ENCODE measurements at places on chromosomes 4 and X. TPM values are rescaled to one million over a fixed set of nuclear protein-coding genes. Genes with fewer than 3 reads are reported as not detected.

DNA sequence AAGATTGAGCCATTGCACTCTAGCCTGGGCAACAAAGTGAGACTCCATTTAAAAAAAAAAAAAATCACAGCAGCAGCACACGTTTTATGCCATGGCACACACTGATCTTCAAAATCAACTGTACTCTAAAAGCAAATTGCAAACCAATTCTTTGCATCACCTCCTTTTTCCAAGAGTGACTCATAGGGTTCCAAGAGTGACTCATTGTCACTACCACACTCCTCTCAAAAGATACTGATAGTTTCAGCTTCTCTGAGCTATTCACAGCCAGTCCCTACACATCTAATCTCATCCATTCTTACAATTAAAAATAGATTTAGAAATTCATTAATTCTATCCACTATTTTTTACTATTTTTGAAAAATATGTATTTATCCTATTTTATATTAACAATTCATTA, 1494.9 kb upstream of the AGA start:
- DNase-seq = no peak

The GRIA2 gene
- 12.0 TPM for total RNA-seq

DNA sequence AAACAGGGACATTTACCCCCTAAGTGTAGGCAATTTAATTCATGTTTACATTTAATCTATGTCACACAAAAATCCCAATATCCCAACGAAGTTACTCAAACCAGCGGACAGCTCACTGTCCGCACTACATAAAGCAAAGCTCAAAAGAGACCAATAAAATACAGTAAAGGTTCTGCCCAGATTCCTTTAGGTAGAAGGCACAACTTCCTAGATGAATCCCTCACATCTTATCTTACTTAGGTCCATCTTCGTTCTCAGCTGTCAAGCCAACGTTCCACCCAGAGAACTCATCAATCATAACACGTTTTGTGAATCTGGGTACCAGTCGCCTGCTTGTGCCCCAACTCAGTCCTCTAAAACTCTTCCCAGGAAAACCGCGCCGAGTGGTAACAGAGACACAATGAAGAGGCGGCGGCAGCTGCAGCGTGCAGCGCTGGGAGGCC, 1.7 kb downstream of the HNRNPDL start:
- DNase-seq = no peak

GRCh38 chr4:36041340-36041739, 203.0 kb downstream of the ARAP2 start:
- DNase-seq = no peak

DNA sequence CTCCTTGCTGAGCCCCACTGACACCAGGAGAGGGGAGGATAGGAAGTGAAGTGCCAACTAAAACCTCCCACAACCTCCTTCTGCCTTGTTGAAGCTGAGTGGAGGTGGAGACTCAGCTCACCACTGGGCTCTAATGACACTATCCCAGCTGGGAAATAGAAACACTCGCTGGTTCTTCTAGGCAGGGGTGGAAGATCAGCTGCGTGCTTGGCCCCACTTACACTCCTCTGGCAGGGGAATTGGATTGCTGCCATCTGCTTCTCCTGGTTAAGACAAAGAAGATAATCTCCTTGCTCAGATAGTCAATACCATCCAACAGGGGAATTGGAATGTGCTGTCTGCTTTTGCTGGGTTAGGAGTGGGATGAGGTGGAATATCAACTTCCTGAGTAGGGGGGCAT, 392.5 kb downstream of the ZNF674 start:
- no peak for DNase-seq

DNA sequence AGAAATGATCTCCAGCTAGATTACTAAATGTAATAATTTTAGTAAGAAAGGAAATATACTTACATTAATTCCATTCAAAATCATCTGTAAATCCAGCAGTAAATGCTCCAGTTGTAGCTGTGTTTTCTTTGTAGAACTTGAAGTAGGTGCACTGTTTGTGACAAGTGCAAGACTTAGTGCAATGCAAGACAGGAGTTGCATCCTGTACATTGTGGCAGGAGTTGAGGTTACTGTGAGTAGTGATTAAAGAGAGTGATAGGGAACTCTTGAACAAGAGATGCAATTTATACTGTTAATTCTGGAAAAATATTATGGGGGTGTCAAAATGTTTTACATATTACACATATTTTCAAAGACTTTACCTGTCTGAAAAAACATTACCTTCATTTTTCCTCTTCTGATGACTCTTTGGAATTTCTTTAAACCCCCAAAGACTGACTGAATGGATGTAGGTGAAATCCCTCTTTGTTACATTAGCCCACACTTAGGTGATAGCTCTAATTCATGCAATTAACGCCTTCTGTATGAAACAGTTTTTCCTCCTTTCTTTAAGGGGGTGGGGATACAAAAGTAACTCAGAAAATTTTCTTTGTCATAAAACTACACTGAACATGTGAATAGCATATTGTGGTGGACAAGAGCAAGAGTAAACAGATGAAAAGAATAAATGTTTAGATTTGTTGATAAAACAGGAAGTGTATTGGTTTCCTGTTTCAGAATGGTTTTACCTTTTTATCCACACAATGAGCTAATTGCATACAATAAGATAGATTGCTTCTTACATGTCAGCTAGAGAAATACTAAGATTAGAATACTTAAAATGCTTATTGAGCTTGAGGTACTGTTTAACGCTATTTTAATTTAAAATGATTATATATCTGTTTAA, at the start of gene IL2:
TSS of gene IL2 (minus strand) at position 495 of the 886 bp plus-strand sequence. CDS start at position 210, 285 bp downstream.
- DNase-seq = no peak

DNA sequence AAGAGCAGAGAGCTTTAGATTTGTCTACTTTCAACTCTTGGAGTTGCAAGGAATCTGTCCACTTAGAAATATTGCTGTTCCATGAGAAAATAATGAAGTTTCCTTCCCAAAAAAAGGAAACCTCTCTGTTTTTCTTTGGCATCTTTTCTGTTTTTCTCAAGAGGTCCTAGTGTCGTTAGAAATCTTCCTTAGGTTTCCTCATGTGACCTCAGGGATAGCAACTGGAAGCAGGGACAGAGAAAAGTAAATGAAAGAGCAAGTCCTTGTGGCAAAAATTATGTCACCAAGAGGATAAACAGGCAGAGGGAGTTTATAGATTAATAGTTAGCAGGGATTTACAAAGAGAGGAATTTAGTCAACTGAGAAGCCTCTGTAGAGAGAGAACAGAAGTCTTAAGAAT, 478.4 kb upstream of the ADGRL3 start:
- DNase-seq = no peak

The NR0B1 gene
- total RNA-seq = 14.1 TPM

DNA sequence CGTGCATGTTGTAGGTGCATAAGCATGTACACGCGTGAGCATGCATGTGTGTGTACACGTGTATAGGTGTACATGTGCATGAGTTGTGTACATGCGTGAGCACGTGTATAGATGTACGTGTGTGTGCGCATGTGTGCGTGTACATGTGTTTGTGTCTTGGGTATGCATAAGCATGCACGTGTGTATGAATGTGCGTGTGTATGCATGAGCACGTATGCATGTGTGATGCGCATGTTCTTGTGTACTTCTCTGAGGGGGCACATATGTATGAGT, 9.0 kb downstream of the NAT8L start:
- DNase-seq = no peak

GRCh38 chrX:48548871-48549270, 9.4 kb downstream of the TBC1D25 start:
- no peak for DNase-seq

DNA sequence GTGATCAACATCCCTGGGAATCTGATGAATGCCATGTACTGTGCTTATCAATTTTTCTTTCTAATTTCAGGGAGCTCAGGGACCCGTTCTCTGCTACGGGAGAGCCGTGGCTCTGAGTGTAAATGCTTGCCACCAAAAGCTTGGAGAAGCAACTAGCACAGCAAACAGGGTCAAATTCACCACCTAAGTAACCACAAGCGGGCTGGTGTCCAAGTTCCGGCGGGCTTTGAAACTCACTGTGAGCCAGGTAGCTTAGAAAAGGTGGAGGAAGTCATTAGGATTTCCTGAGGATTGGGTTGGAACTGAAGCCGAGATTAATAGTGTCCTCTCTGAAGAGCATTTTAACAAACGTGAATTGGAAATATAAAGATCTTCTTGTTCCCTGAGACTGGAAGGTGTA, 87.2 kb downstream of the CLDN34 start:
- DNase-seq = no peak

DNA sequence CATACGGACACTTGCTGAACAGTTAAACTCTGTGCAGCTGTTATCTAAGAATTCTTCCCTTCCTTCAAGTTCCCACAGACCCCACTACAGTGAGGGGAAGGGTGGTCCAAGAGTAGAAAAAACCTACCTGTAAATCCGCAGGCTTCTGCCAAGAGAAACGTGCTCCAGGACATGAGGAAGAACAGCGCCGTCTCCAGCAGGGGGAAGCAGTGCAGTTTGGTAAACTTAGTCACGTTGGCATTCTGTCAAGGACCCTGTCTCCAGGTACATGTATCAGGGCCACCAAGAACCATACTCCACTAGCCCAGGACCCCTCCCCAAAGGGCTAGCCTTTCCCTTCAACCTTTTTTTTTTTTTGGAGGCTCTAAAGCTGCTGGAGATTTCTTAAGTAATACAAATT, 79.9 kb downstream of the CHST7 start:
- no peak for DNase-seq

DNA sequence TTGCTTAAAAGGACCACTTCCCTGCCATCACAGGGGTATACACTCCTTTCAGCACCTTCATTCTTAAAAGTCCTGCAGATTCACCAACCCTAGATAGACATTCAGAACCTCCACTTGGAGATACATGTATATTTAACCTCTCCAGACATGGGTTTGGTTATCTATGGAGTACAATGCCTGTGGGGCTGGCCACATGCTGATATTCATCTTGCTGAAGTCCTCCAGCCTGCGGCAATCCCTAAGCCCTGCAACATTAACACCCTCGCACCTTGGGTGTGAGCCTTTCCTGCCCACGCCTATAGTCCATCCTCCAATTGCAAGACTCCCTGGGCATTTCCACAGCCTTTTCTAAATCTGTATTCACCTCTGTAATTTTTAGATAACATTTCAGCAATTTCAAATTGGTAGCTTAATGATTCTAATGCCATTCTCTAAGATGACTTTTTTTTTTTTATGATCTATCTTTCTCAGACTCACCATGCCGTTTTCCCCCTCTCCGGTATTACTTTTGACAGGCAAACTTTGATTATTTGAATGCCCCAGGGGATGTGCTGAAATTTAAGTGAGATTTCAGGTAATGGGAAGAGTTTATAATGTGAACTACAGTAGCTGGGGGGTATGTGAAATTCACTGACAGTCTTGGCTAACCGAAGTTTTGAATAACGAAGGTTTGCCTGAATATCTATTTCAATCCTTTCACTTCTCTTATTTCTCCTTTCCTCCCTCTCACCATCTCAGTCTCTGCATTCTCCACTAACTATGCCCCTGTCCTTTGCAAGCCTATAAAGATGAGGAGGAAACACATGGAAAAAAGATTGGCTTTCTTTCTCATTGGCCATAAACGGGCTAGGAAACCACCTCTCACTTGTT, 24.1 kb downstream of the CCDC149 start:
- DNase-seq = no peak

The LINC00632 gene
- total RNA-seq = 107 TPM

The CFAP99 gene
- 0.43 TPM for total RNA-seq

GRCh38 chr4:110087070-110087708, 111.2 kb downstream of the ELOVL6 start:
- DNase-seq = no peak

GRCh38 chr4:94525993-94526728, 74.4 kb downstream of the PDLIM5 start:
- DNase-seq = no peak

The DGKK gene
- 0.98 TPM for total RNA-seq

DNA sequence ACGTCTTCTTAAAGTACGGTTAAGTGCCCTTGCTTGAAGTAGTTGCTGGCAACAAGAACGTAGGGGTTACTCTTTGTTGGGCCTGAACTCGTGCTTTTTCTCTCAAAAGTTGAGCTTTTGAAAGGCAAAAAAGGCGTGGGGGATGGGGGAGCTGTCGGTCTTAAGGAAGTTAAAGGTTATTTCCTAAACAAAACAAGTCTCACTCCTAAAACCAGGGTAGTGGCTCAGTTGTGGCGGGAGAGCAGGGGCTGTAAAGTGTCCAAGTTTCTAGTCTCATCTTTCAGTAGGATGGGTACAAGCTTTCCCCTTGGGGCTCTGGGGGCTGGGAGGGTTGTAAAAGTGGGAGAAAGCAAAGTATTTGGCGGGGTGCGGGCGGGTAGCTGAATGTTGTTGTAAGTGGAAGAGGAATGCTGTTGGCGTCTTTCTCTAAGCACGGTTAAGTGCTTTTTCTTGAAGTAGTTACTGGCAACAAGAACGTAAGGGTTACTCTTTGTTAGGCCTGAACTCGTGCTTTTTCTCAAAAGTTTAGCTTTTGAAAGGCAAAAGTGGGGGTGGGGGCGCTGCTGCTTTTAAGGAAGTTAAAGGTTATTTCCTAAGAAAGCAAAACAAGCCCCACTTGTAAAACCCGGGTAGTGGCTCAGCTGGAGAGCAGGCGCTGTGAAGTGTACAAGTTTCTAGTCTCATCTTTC, 904 bp upstream of the WDR1 start:
- DNase-seq = no peak

The TMEM33 gene
- total RNA-seq = 60.5 TPM

The AFF2 gene
- 12.6 TPM for total RNA-seq

DNA sequence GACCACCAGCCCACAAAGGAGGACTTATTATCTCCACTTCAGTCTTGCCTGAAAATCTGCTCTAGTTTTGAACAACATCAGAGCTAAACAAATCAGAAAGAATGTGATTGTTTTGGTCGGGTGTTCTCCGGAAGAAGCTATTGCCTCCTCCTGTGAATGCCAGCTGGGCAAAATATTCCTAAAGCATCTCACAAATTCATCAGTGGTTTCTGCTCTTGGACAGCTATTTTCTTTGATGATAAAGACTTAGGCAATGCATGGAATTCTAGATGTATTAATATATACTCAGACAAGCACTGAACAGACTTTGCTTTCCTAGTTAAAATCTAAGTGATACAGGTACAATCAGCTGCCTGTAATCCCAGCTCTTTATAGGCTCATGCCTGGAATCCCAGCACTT, 71.8 kb downstream of the ASMT start:
- DNase-seq = no peak

GRCh38 chr4:54332542-54332941, 103.4 kb downstream of the PDGFRA start:
- no peak for DNase-seq

DNA sequence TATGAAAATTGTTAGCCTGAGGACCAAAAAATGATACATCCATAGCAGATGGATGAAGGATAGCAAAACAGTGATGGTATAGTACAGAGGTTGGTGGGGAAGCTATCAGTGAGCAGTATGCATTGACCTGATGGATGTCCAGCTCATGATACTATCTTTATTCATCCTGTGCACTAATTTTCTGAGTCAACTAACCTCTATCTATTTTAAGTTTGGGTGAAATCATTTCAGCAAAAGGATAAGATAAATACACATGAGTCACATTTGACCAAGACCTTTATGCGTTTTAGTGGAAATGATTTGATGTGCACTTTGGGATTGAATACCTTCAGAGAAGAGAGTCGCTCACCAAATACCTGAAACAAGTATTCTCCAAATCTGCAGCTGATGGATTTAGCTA, 351.0 kb upstream of the NR3C2 start:
- no peak for DNase-seq

The SRPK3 gene
- total RNA-seq = not detected

The SHISA3 gene
- total RNA-seq = 0.24 TPM

GRCh38 chr4:188198982-188199792, 59.9 kb downstream of the TRIML1 start:
- no peak for DNase-seq

The ZNF711 gene
- 14.6 TPM for total RNA-seq
